ENCODE measurements at places on chromosomes 2 and 18.

GRCh38 chr2:164178835-164179465 is 442.3 kb downstream of the GRB14 start:
- DNase-seq: no peak

DNA sequence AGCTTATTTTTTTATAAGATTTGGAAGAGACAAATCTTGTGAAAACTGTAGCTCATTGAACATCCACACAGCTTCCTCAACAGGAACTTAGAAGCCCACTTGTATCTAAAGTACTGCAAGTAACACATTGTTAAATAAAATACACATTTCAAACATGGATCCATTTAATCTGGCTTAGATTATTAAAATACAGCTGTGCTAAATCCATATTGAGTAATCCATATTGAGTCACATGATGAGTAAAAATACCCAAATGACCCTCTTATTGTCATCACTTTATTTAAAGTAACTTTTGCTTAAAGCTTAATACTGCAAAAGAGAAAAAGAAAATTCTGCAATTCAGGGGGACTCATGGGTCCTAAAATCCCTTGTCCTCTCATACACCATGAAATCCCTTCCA is 133.3 kb downstream of the OSR1 start:
- no peak for DNase-seq

- no peak for DNase-seq
These were observed 8.8 kb downstream of the PPP1R7 start for GRCh38 chr2:241159116-241159515.

DNA sequence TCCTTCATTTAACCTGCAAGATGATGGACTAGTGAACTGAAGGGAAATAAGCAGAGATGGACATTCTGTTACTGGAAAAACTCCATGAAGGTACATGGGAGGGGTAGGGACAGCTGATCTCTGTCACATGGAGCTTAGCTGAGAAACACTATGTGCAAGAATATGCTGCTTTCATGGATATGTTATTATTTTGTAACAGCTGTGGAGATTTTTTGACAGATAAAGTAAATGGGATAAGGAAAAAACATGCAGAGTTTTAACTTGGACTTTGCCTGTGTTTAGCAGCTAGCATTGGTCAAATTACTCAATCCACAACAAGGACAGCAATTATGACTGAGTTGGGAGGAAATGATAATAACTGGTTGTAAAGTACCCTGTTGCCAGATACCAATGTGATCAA is 28.7 kb upstream of the HNRNPA3 start:
- no peak for DNase-seq

GRCh38 chr2:205682239-205682970 is at the start of gene NRP2:
Gene NRP2 (plus strand): TSS chr2:205682501. CDS start chr2:205683291, 790 bp downstream.
- DNase-seq: peak; percentile 85

GRCh38 chr2:152594022-152594766 is 123.1 kb downstream of the PRPF40A start:
- DNase-seq: no peak

Data from thyroid gland (tissue), 4 donors.